Activated naive CD4-positive, alpha-beta T cell treated with anti-CD3 and anti-CD28 coated beads for 36 hours (primary cell): ENCODE measurements at places on chromosomes 6 and 20. TPM values are rescaled to one million over a fixed set of nuclear protein-coding genes. Genes with fewer than 3 reads are reported as not detected.

PDYN gene
- not detected for total RNA-seq

TRIM31 gene
- 0.17 TPM for total RNA-seq

SLC13A3 gene
- total RNA-seq, result not detected

MATN4 gene
- 1.5 TPM for total RNA-seq

SHLD1 gene
- 10.1 TPM for total RNA-seq

BPIFA1 gene
- not detected for total RNA-seq

EYA4 gene
- not detected for total RNA-seq

TUBB2A gene
- 1.2 TPM for total RNA-seq

RRAGD gene
- total RNA-seq, result 13.2 TPM

RUNX2 gene
- total RNA-seq, result 3.6 TPM

MMP24 gene
- total RNA-seq, result not detected

WFDC5 gene
- total RNA-seq, result not detected

GPR63 gene
- total RNA-seq, result 0.81 TPM

HTR1B gene
- not detected for total RNA-seq

FRS3 gene
- 4.2 TPM for total RNA-seq

PXT1 gene
- total RNA-seq, result 0.29 TPM

PLA2G7 gene
- not detected for total RNA-seq

OR2J3 gene
- total RNA-seq, result not detected

PNISR gene
- 158 TPM for total RNA-seq

CMTR1 gene
- 70.9 TPM for total RNA-seq

FOXF2 gene
- total RNA-seq, result not detected

GLP1R gene
- total RNA-seq, result 0.12 TPM

RIMS1 gene
- not detected for total RNA-seq

KCNG1 gene
- total RNA-seq, result 0.29 TPM

DSP gene
- not detected for total RNA-seq

TREML1 gene
- not detected for total RNA-seq

STMND1 gene
- total RNA-seq, result not detected

COX4I2 gene
- not detected for total RNA-seq

KIFC1 gene
- 107 TPM for total RNA-seq

FOXO3 gene
- 3.6 TPM for total RNA-seq

SNAP91 gene
- not detected for total RNA-seq

GHRH gene
- not detected for total RNA-seq

SLC25A27 gene
- total RNA-seq, result 1.6 TPM

EFCAB8 gene
- total RNA-seq, result 0.57 TPM

TAAR9 gene
- total RNA-seq, result not detected

RIN2 gene
- not detected for total RNA-seq

SIGLEC1 gene
- total RNA-seq, result not detected

TCP11 gene
- not detected for total RNA-seq

TNXB gene
- 2.9 TPM for total RNA-seq

TSPO2 gene
- total RNA-seq, result not detected

RPS21 gene
- total RNA-seq, result 3,072 TPM

AGPAT4 gene
- 3.7 TPM for total RNA-seq

EPB41L1 gene
- total RNA-seq, result 0.57 TPM

RHAG gene
- not detected for total RNA-seq

SPDEF gene
- total RNA-seq, result 0.24 TPM

HEY2 gene
- not detected for total RNA-seq

CAGE1 gene
- 0.25 TPM for total RNA-seq

CST5 gene
- not detected for total RNA-seq

UBD gene
- total RNA-seq, result not detected

KIF13A gene
- total RNA-seq, result not detected

PRR3 gene
- total RNA-seq, result 22.0 TPM

MCCD1 gene
- not detected for total RNA-seq

SCRT2 gene
- total RNA-seq, result not detected
